ENCODE measurements at places on chromosomes 5 and 9. TPM values are rescaled to one million over a fixed set of nuclear protein-coding genes. Genes with fewer than 3 reads are reported as not detected.

The TAF1L gene
- total RNA-seq, result not detected

The LRRC19 gene
- total RNA-seq, result 0.18 TPM

The GSN gene
- total RNA-seq, result 47.2 TPM

The VCP gene
- 49.1 TPM for total RNA-seq

DNA sequence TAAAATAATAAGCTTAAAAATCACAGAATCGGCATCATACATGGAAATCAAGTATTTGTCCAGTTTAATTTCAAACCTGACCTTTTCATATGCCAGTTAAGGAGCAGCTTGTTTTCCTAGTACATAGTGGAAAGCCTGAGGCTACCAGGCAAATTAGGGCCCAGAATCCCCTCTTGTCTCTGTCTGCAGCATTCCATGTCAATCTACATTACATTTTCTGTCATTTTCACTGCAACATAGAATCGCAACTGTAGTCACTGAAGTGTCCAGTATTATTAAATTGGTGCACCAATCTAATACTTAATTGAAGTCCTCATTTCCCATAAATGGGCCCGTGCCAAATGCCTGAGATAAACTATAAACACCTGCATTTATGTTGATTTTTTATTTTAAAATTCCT lies 1352.2 kb upstream of the ACO1 start:
- DNase-seq, result no peak

DNA sequence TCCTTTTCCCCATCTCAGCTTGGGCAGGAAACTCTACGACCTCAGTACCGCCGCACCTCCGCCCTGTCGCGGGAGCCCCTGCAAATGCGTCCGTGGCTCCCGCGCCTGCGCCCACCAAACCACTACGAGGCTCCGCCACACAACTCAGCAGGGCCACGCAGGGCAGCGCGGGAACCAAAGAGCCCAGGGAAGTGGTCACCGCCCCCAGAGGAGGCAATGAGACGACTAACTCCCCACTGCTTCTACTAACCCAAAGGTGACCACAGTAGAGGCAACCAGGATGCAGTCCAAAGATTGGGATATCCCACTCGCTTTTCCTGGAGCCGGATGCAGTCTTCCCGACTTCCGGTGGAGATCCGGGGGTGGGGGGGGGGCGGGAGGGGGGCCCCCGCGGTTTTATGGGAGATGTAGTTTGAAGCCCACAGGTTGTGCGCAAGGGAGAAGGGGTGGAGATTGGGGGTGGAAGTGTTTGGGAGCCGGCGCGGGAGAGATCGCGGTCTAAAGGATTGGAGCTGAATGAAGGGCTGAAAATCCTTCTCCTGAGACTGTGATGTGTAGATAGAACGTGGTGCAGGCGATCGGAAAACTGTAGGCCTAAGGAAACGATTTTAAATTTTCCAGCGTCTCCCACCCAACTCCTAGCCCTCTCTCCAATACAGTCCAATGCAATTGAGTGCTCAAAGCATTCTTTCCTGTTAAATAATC lies at the start of gene NUDT12:
NUDT12 (minus strand) TSS at position 337 of the 705 bp plus-strand sequence. CDS start 2,541 bp downstream, outside the sequence.
- DNase-seq, result peak; percentile 74

DNA sequence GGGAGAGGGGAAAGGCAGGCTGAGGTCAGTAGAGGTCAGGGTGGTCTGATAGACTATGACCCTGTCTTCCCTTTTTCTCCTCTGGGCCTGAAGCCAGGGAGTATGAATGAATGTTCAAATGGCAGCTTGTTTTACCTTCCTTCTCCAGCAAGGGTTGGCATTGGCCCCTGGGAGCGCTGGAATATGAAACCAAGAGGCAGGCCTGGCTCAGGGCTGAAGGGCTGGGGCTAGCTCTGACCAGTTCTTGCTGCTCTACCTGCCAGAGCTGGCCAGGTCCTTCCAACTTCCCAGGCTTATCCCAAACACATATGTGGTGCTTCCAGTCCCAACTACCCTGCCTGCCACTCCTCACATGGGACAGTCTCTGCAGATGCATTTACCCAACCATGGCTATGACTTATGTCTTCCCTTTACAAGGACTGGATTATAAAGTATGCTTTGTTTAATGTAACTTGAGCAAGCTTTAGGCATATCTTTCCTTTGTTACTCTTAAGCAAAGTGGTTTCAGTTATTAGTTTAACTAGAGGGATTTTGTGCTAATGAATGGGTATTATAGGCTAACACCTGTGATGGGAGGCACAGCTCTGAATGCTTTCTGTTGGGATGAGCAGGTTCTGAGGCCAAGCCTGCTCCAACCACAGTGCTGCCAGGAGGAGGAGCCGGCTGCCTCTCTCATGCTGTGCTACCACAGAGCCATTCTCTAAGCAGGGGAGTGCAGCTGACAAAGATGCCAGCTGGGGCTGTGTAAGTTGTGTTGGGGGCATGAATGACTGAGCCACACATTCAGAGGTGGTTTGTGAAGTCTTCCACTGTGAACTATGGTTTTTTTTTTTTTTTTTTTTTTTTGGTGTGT lies 6.1 kb downstream of the CCNI2 start:
- no peak for DNase-seq

GRCh38 chr5:53201746-53202145 lies 92.2 kb upstream of the MOCS2 start:
- no peak for DNase-seq

- DNase-seq, result peak; percentile 31
Measured at GRCh38 chr5:139848508-139849100, 53.0 kb downstream of the PSD2 start.

- DNase-seq, result peak; percentile 91
Measured at GRCh38 chr9:128118971-128119665, 8.4 kb downstream of the PTGES2 start.

- no peak for DNase-seq
Measured at GRCh38 chr9:98935071-98935505, 8.6 kb upstream of the COL15A1 start.

Data from pancreas (tissue), 10 donors.